Midbrain (tissue), 1 donor: ENCODE measurements at places on chromosomes 4 and X.

GRCh38 chr4:128823025-128823661, 13.6 kb downstream of the JADE1 start:
- DNase-seq: no peak

DNA sequence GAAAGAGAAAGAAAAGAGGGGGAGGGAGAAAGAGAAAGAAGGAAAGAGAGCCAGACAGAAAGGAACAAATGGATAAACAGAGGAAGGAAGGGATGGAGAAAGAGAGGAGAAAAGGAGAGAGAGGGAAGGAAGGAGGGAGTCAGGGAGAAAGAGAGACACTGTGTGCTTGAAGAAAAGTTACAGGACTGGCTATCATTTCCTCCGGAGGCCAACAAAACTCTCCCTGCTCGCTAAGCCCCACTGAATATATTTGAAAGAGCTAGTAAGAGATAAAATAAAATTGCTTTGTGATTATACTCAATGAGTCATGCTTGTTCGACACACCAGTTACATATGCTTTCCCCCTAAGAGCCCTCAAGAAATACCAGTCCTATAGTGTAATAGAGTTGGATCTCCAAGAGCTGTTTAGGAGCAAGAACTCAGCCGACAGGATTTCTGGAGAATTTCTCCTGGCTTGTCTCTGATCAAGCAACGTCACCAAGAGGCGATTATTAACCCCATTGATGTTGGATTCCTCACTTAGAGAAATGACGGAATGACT, 102.2 kb downstream of the MXRA5 start:
- no peak for DNase-seq

GRCh38 chr4:93693141-93693540, 135.4 kb upstream of the ATOH1 start:
- no peak for DNase-seq

- DNase-seq: no peak
These were observed 110.1 kb upstream of the VEGFC start for GRCh38 chr4:176902710-176903323.

DNA sequence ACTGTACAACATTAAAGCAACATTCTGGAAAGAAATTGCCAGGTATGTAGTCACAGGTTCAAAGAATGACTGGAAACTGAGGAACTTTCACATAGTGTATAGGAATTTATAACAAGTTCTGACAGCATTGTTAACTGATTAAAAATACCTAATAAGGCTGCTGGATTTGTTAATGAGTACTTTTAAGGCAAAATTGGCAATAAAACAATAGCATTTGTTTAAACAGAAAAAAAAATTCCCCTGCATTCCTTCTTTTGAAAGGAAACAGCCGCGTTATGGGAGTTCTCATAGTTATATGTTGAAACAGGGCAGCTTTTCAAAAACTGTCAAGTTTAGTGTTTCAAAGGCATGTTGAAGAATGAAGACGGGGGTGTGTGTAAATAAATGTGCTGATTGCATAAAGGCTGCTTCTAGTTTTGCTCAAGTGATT, 282.5 kb upstream of the FAT1 start:
- no peak for DNase-seq

GRCh38 chr4:99670409-99671073, 12.9 kb upstream of the C4orf54 start:
- no peak for DNase-seq

DNA sequence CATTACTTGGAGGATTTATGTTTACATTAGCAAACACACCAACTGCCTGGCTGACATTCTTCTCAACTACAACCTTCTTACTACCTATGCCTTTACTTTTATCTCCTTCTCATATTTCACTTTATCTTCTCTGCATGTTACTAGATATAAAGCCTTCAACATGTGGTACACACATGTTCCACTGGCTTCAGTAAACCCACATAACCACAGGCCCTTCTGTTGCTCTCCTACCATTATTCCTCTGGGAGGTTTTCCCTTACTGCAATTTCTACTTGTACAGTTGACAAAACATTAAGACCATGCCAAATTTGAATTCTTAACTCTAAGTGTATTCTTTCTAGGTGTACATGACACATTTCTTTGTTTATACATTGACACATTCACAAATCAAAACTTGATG, 133.1 kb downstream of the ARAP2 start:
- no peak for DNase-seq

GRCh38 chr4:170651786-170652185, 562.0 kb upstream of the AADAT start:
- no peak for DNase-seq

GRCh38 chr4:122100508-122100907, 51.6 kb upstream of the BLTP1 start:
- DNase-seq: no peak

GRCh38 chr4:181613200-181613599, 630.0 kb upstream of the TENM3 start:
- no peak for DNase-seq

GRCh38 chr4:48184882-48185281, 50.8 kb upstream of the TXK start:
- DNase-seq: no peak

DNA sequence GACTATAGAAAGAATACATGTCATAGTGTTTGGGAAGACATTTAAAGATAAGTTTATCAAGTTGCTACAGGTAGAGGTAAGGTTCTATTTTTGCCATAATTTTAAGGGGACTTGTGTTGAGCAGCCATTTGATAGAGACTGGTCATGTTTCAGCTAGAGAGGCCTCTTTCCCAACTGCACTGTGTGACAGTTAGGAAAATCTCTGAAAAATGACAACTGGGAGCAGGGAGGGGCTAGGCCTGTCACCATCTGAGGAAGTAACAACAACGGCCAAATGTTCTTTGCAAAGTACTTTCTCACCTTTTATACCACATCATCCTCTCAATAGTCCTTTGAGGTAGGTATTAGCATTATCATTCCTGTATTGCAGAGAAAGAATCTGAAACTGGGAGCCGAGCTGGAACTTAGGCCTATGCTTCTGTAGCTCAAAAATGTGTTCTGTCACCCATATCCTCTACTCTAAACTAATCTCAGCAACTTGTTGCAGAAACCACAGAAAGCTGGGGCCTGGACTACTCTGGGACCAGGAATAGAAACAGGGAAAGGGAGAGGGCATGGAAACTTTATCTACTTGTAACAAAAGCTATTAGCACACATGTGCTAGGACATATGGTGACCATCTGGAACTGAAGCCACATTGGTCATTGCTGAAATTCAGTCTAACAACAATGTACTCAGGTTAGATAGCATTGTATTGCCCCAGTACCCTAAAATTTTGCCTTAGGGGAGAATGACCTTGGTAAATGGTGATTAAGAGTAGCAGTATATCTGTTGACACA, 198.9 kb downstream of the MID1IP1 start:
- DNase-seq: no peak

GRCh38 chr4:10684631-10685030, at the start of gene CLNK:
Gene CLNK, minus strand, starts transcription at chr4:10684768. Its CDS starts 16,899 bp downstream, at chr4:10667869.
- DNase-seq: no peak

GRCh38 chr4:134308910-134309309, 107.3 kb upstream of the PABPC4L start:
- DNase-seq: no peak

DNA sequence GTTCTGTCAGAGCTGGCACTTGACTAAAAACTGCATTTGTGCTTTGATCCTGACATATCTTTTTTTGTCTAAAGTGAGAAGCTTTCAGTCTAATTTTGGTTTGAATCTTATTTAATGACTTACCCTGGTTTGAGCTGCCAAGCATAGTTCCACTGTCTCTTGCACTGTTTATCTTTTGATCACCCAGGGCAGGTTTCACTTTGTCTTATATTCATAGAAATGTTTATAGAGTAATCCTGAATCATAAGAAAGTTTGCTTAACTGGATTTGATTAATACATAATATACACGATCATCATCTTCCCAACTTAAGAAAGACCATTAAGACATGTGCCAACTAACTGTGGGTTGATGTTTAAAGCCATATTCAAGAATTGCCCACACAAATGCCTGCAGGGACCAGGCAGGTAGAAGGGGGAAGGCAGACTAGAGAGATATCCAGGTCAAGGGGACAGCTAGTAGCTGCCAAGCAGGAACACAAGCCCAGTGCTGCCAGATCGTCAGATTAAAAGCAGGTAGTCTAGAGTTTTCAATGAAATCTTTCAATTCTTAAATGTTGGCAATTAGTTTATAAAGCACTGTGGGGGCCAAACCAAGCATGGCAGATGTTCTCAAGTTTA, 1.9 kb downstream of the GK start:
- no peak for DNase-seq

- no peak for DNase-seq
These were observed 225.1 kb upstream of the GPC4 start for GRCh38 chrX:133640161-133641015.

DNA sequence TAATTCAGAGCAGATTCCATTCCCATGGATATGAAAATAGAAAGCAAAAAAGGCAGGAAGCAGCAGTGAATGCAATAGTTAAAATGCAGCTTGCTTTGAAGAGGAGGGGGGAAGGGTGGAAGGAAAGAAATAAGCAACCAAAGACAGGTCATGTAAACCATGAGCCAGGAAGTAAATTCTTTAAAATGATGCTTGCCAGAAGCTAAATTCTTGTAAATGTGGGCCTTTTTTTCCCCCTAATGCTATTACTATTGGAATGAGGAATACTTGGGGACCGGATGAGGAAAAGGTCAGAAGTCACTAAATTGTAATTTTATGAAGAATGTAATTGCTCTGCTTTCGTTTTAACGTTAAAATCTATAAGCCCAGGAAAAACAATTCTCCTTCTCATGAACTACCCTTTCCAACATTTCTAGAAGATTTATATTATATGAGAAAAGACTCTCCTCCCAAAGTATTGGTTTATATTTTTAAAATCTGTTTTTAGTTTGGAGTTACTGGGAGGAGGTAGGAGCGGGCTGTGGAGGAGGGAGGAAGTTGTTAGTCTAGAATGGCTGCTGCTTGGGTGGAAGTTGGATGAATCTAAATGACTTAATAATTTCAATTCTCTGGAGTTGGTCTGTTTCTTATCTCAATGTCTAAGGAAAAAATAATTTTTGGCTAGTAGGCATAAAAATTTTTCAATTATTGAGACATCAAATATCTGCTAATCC, 77.6 kb upstream of the PCDH18 start:
- no peak for DNase-seq

GRCh38 chr4:141814499-141814898, 178.1 kb downstream of the IL15 start:
- no peak for DNase-seq

- DNase-seq: no peak
These were observed 33.2 kb downstream of the FGFRL1 start for GRCh38 chr4:1044469-1045192.

DNA sequence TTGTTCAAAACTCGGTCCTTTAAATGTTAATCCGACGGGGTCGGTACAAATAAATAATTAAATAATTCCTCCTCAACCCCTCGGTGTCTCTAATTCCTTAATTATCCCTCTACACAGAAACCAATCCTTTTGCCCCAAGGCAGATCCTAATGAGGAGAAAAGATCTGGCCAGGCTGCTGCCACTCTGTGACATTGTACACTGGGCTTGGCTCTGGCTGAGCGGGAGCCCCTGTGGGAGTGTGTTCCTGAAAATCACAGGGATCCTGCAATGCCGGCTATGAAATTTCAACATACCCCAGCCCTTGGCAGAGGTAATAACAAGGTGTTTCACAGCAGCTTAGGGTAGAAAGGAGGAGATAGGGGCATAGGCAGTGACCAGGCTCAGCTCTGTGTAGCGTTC, 96.0 kb downstream of the DHRSX start:
- DNase-seq: no peak

DNA sequence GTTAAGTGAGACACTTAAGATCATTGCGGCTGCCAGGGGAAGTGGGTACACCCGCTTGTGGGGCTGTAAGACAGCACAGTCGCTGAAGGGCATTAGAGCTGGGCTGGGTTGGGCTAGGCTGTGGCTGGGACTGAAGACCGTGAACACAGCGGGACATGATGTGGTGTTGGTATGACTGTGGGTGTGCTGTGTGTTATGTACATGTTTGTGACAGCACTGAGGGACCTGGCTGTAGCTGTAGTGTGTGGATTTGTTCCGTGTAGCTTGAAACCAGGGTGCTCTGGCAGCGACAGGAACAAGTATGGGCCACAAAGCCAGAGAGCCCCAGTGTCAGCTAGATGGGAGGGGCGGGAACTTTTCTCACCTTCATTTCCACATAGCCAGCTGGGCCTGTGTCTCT, 82.1 kb downstream of the NHSL2 start:
- DNase-seq: no peak

DNA sequence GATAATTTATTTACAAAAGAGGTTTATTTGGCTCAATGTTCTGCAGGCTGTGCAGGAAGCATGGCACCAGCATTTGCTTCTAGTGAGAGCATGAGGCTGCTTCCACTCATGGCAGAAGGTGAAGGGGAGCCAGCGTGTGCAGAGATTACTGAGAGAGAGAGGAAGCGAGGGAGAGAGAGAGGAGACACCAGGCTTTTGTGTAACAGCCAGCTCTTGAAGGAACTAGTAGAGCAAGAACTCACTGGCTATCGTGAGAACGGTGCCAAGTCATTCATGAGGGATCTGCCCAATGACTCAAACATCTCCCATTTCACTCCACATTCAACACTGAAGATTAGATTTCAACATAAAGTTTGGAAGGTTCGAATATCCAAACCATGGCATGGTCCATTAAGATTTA, 12.7 kb downstream of the GUCY1A1 start:
- no peak for DNase-seq

GRCh38 chrX:3803713-3804112, 90.3 kb upstream of the PRKX start:
- no peak for DNase-seq

DNA sequence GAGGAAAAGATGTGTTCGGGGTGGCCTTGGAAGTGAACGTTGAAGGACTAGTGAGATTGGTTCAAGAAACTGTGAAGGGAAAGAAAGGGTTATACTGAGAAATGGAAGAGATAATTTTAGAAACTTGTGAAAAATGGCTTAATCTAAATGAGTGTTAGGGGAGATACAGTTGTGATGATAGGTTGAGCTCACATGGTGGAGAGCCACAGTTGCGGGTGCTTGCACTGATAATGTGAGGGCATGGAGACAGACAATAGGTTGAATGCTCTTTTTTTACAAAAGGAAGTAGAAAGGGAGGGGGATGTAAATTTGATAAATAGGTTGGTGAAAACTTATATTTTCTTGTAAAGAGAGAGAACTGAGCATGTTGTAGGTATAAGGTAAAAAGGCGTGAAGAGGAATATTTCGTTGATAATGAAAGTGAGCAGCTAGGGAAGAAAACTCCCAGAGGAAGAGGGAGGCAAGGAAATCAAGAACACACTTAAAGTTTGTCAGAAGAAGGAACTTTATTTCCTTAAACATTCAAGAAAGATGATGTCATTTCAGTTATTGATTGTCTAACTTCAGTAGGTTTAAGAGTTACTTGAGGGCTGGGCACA, 8.2 kb downstream of the AREG start:
- DNase-seq: no peak

DNA sequence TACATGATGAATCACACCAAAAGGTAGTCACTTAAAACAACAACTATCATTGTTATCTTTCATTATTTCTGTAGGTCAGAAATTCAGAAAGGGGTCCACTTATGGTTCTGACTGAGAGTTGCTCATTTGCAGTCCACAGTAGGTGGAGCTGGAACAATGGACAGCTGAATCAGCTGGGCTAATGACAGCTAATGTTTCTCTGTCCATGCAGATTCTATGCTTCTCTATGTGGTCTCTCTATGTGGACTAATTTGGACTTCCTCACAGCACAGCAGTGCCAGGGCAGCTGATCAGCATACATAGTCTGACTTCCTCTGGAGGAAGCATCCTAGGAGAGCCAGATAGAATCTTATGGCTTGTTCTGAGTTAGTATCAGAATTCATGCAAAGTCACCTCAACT, 131.7 kb upstream of the INTU start:
- no peak for DNase-seq

- DNase-seq: peak; percentile 37
These were observed 24.0 kb downstream of the HAND2 start for GRCh38 chr4:173505924-173506518.

- DNase-seq: no peak
These were observed 160.1 kb upstream of the GYPA start for GRCh38 chr4:144300616-144301015.
